Tibial artery (tissue), 4 donors: ENCODE measurements at places on chromosomes 16 and 17.

DNA sequence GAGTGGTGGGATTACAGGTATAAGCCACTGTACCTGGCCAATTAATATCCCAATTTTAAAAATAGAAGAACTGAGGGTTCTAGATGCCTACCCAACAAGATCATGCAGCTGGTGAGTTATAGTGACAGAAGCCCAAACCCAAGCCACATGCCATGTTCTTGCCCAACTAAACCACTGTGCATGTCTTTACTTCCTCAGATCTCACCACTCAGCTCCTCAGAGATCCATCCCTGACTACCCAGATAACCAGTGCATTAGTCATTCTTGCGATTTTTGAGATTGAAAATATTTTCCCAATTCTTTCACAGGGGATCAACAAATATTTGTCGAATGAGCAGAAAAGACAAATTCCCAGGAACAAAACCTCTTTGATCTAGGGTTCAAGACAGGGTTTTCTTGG is 303.1 kb downstream of the CBLN1 start:
- no peak for DNase-seq

DNA sequence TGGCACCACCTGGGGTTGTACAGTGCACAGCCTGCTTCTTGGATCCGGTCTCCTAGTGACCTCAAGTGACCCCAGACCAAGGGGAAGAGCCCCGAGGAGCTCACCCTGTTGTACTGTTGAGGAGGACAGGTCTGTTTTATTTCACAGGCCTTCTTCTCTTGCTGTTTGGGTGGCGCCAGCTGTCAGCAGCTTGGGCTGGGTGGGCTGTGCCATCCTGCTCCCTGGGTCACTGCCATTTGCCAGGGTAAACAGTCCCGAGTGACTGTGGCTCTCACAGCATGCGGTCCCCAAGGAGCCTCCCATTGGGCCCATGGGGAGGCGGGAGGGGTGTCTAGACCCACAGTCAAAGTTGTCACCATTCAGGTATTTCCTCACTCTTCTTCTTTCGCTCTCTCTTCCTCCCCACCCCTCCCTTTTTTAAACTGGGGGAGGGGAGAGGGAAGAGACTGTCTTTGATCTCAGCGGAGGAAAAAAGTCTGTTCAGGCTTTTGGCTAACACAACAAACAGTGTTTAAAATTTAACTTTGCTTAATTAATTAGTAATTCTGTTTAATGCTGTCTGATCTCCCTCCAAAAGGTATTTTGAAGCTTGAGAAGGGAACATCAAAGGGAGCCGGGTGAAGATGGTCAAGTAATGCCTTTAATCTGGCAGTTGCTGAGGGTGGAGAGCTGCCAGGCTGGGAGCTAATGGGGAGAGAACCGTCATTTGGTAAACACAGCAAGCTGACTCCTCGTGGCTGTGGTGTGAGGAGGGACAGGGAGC is 64.0 kb downstream of the SNX20 start:
- DNase-seq = no peak

DNA sequence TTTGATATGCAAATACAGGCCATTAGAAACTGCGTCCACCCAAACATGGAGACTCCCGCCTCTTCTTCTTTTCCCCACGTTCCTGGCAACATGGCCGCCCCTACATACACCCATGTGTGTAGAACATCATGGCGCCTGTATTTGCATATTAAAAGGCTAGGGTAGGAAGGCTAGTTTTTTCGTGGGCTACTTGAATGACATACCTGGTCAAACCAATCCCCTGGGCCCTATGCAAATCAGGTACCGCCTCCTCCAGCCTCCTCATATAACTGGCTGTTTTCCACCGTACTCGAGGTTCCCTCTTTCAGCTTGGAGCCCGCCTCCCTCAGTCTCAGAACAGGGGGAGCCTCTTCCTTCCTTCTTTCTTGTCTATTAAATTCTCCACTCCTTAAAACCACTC is 840 bp upstream of the CD300LB start:
- peak; percentile 64 for DNase-seq

- DNase-seq = no peak
These were observed 74.7 kb upstream of the CDH11 start for GRCh38 chr16:65196420-65197075.

- DNase-seq = no peak
These were observed 39.0 kb downstream of the SMURF2 start for GRCh38 chr17:64622931-64623654.

- DNase-seq = no peak
These were observed 150.4 kb upstream of the IRX5 start for GRCh38 chr16:54780266-54780665.

- DNase-seq = no peak
These were observed 10.4 kb downstream of the KCNH6 start for GRCh38 chr17:63533433-63534077.

DNA sequence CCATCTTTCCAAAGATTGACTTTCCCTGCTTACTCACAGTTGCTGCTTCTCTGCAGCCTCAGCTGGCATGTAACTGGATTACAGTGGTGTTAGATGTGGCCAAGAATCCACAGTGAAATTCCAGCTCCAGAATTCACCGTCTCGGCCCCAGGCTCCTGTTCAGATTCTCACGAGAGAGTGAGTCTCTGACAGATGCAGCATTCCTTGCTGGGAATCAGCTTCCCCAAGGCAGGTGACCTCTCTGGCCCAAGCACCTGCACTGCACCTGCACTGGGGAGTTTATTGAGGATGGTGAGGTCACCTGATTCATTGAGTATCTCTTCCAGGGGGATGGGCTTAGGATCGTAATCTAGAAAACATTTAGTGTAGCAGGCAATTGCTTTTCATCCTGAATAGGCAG is 600.5 kb upstream of the RBFOX1 start:
- DNase-seq = no peak

DNA sequence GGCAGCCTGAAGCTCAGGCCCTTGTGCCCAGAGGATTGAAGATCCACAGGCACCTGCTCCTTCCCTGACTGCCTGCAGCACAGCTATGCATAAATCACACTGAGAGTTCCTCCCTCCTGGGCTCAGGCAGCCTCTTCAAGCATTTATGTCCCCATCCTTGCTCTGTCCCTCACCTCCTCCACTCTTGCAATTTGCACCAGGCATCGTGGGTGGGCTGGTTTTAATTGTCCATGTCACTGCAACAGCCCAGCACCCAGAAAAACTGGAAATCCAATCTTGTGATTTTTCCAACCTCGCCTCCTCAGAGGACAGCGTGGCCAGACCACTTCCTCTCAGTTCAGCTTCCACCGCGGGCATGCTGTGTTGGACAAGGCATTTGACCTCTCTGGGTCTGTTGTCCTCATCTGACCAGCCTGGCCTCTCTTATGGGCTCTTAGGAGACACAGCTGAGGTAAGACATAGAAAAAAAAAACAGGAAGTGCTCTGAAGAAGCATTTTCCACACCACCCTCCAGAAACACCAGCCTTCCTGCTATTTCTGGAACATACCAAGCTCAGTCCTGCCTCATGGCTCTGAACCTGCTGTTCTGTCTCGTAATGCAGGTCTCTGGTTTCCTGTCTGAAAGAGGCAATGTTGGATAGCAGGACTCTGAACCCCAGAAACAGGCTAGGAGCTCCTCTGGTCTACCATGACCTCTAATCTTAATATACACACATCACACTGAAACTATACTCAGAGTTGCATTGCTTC is 8.3 kb downstream of the TMEM114 start:
- peak; percentile 62 for DNase-seq

- no peak for DNase-seq
These were observed 22.1 kb downstream of the MYO18A start for GRCh38 chr17:29158096-29158487.

DNA sequence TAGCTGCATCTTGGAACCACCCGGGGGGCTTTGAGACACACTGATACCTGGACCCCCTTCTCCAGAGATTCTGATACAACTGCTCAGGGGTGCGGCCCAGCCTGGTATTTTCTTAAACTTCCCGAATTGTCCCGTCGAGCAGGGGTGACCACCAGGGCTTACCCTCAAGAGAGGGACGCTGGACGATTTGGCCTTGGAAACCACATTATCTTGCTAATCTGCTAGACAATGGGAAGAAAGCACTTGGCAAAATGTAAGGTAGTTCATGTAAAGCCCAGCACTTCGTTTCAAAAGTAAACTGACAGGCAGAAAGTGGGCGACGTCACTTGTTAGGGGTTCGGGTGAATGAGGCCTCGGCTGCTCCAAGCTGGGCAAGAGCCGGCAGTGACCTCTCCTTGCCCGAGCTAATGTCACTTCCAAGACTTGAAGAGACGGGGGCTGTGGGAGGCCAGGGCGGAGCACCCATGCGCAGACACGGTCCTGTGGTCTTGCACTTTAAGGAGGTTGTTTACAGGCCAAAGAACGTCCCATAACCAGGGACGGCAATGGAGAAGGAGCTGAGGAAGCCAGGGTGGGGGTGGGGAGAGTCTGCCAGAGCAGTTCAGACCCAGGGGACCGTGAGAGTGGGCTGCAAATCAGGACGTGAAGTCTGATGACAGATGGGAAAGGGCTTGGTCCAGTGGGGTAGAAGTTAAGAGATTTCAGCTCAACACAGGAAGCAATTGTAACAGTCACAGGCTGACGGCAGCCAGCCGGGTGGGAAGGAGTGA is 152.7 kb upstream of the GSE1 start:
- no peak for DNase-seq

DNA sequence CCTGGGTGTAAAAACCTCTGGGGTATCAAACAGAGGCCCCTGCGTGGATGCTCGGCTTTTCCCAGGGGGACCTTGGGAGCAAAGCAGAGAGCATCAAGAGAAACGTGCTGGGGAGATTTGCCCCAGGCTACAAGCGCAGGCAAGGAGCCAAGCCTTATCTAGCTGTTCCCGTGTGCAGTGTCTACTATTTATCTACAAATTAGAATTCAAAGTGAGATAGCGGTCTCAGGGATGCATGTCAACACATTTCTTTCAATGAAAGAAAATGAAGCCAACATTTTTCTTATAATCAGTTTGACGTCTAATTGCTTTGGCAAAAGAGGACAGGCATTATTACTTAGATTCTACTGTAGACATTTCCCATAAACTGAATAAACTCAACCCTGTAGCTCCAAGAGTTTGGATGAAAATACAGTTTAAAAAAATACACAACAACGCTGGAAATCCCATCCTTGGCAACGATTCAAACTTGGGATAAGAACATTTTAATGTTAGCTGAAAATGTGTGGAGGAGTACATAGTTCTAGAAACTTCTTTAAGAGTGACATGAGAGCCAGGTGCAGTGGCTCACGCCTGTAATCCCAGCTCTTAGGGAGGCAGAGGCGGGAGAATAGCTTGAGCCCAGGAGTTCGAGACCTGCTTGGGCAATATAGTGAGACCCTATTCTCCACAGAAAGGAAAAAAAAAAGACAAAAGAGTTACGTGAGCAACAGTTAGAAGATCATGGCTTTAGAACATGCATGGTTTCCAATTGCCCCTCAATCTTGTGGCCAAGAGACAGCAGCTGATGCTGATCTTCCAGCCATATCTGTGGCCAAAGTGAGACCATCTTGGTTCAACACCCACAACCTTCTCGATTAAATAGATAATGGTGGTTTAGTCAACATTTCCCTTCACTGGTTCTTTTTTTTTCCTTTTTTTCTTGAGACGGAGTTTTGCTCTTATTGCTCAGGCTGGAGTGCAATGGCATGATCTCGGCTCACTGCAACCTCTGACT is 7.2 kb downstream of the SPNS3 start:
- DNase-seq = no peak

DNA sequence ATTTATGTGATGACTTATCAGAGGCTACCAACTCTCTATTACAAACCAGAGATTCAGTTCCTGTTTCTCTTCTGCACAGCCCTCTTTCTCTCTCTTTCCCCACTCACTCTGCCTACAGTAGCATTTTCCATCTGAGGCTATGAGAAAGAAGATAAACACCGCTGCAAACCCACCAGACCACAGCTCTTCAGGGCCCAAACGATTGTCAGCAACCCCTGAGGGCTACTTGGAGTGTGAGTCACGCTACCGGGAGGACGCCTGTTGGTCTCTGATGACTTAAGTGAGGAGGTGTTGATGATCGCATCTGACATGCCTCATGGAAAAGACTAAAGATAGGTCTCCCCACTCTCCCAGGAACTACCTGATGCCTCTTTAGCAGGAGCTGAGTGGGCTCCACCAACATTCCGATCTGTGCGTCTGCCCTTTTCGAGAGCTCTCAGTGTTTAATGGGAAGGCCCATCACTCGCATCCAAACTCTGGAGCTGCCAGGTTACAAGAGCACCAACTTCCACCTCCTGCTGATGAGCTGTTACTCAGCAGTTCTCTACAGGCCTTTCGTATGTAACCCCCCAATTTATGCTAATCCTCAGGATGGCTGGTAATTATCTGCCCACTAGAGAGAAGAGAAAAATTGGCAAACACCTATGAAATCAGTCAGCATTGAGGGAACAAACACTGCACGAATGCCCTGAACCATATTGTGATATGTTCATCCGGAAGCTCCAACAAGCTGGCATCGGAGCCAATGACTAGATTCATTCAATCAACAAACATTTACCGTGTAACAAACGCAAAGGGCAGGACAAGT is 9.2 kb downstream of the GRIN2A start:
- DNase-seq = no peak

- DNase-seq = no peak
These were observed 31.2 kb downstream of the CDK5R1 start for GRCh38 chr17:32517982-32518381.

- DNase-seq = no peak
These were observed 111.1 kb downstream of the AIPL1 start for GRCh38 chr17:6323626-6324356.
